ENCODE measurements at places on chromosomes 1 and 21.

DNA sequence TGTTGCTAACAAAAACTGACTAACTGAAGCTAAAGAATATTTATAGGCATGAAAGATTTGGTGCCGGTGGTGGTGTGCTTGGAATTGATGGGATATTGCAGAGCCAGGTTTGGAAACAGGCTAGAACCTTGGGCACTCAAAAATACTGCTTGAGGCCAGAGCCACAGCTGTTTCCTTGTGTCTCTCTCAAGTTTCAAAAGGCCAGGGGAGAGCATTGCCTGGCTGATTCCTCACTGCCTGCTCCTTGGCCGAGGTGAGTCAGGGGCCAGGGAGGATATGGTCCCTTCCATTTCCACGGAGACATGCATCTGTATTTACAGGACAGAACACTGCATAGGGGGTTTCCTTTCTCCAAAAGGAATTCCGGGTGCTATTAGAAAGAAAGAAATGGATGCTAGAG, 36.1 kb upstream of the IVNS1ABP start:
- no peak for DNase-seq

- DNase-seq, result peak; percentile 55
Observed at GRCh38 chr1:179366093-179366800, 476 bp downstream of the AXDND1 start.

- DNase-seq, result no peak
Observed at GRCh38 chr1:17155257-17155920, 36.1 kb upstream of the PADI2 start.

- no peak for DNase-seq
Observed at GRCh38 chr1:36852586-36852985, 181.7 kb downstream of the GRIK3 start.

GRCh38 chr1:51063121-51063520, 38.9 kb upstream of the C1orf185 start:
- peak; percentile 61 for DNase-seq

DNA sequence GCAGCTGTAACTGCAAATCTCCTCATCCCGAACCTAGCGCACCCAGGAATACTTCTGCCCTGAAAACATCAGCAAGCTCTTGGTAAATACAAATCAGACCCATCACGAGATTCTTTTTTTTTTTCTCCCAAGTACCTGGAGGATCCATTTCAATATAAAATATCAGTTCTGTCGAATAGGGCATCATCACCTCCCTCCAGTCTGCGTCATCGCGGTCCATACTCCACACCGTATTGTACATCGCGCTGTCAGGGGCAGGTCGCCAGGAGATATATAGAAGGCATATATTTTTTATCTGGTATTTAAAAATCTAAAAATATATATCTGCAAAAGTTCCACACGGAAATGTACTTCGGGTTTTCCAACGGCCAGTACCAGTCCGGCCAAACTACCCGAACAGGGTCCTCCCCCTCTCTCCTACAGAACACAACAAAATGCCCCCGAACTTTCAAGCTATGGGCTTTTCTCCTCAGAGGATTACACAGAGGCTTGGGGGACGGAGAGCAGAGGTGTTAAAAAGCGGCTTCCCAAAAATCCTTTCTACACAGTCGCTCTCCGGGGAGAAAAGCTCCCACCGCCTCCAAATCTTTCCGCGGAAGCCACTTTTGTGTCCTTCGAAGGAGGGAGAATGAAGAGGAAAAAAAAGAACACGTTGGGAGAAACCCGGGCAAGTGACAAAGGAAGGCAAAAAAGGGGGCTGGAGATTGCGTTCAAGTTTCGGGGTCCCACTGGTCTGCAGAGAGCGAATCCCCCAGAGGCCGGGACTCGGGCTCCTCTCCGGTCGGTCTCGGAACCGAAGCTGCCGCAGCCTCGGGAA, 509 bp downstream of the PIK3R3 start:
- peak; percentile 48 for DNase-seq

DNA sequence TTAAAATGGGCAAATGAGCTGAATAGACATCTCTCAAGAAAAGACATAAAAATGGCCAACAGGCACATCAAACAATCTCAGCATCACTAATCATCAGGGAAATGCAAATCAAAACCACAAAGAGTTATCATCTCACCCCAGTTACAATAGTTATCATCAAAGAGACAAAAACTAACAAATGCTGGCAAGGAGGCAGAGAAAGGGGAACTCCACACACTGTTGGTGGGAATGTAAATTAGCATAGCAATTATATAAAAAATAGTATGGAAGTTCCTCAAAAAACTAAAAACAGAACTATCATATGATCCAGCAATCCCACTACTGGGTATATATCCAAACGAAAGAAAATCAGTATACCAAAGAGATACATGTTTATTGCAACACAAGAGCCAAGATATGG, 68.7 kb downstream of the DENND1B start:
- DNase-seq, result no peak

GRCh38 chr1:37137601-37138000, 103.3 kb upstream of the GRIK3 start:
- DNase-seq, result no peak

GRCh38 chr1:30770150-30770549, 12.6 kb upstream of the LAPTM5 start:
- DNase-seq, result no peak

GRCh38 chr1:205491794-205492193, 12.7 kb upstream of the CDK18 start:
- DNase-seq, result no peak

DNA sequence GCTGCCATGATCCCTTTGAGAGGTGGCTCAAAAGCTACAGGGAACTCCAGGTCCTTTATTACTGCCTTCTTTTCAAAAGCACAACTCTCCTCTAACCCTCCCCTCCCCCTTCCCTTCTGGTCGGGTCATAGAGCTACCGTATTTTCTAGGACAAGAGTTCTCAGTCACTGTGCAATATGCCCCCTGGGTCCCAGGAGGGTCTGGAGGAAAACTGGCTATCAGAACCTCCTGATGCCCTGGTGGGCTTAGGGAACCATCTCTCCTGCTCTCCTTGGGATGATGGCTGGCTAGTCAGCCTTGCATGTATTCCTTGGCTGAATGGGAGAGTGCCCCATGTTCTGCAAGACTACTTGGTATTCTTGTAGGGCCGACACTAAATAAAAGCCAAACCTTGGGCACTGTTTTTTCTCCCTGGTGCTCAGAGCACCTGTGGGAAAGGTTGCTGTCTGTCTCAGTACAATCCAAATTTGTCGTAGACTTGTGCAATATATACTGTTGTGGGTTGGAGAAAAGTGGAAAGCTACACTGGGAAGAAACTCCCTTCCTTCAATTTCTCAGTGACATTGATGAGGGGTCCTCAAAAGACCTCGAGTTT, 3.1 kb downstream of the BTG2 start:
- no peak for DNase-seq
